ENCODE measurements at places on chromosomes 2 and 18.

DNA sequence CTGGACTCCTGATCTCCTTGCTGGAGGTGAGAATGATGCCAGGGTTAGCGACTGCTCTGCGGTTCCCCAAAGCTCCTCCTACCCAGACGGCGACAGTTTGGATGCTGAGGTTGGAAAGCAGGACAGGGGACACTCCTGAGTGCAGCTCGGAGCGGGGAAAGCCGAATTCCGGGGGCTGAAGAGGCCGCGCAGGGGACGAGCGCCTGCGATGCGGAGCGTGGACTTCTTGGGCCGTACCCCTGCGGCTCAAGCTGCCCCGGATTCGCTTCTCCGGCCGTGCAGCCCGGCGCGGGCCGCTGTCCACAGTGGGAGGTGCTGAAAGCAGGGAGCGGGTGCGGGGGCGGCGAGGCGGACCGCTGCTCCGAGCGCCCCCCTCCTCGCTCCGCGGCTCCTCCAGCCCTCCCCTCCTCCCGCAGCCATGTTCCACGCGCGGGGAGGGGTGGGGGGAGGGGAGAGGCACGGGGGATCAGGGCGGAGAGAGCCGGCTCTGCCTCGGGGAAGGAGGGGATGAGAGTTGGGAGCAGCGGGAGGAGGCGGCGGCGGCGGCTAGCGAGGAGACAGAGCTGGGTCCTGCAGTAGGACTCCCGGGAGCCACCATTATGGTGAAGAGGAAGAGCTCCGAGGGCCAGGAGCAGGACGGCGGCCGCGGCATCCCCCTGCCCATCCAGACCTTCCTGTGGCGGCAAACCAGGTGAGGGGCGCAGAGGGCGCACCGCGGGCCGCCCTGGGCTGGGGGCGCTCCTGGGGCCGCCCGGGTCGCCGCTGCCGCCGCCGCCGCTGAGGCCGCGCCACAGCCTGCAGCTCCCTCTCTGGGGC is at the start of gene UNC80:
TSS of gene UNC80 (plus strand) at position 359 of the 816 bp plus-strand sequence. CDS start at position 600, 241 bp downstream.
- peak; percentile 36 for DNase-seq

DNA sequence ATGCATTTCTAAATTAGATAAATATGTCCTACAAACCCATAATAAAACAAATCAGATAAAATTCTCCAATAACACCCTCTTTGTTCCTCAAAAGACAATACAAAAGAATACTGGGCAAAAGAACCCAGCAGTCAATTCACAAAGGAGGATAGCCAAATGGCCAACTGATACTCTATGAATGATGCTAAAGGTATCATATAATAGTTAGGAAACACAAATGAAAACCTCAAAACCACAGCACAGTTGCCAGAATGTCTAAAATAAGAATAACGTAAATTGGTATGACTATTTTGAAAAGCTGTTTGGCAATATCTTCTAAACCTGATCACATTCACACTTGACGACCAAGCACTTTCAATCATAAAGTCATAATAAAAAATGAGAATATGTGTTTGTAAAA is 315.4 kb downstream of the CDH7 start:
- DNase-seq, result no peak

GRCh38 chr18:44837482-44838180 is 156.9 kb downstream of the SETBP1 start:
- no peak for DNase-seq

GRCh38 chr2:152560166-152560565 is 157.1 kb downstream of the PRPF40A start:
- DNase-seq, result peak; percentile 62

GRCh38 chr18:55324166-55324565 is 263.8 kb downstream of the TCF4 start:
- peak; percentile 18 for DNase-seq

- peak; percentile 39 for DNase-seq
These were observed 948 bp upstream of the GATA6 start for GRCh38 chr18:22168360-22168921.

DNA sequence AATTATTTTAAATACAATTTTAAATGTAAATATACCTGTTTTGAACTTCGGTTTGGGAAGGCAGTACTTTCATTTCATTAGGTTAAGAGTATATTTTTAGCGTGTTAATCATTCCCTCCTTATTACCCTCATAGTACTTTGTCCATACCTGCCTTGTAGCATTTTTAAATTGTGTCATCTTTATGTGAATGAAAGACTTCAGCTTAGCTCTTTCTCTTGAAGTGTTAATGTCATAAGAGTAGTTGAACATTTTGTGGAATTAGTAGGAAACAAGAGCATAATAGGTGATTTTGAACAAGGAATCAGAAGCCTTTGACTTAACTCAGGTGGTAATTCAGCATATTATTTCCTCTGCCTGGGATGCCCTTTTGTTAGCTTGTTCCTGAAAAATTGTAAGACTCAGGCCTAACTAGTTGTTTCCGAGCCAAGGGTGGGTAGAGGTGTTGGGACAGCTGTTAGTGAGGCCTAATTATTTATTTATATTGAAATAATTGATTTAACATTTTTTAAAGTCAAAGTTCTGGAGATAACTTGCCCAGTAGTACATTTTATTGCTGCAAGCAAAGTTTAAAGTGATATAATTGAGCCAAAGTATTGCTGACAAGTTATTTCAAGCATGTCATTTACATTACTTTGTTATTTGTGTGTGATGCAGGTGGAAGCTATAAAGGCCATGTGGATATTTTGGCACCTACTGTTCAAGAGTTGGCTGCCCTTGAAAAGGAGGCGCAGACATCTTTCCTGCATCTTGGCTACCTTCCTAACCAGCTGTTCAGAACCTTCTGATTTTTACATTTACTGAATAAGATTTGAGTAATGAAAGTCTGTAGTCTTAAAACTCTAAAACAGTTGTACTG is 38.7 kb downstream of the DDX1 start:
- no peak for DNase-seq

- DNase-seq, result no peak
These were observed 53.1 kb downstream of the APOB start for GRCh38 chr2:20990442-20991430.

- no peak for DNase-seq
These were observed 22.7 kb downstream of the ALPK2 start for GRCh38 chr18:58606236-58606635.

DNA sequence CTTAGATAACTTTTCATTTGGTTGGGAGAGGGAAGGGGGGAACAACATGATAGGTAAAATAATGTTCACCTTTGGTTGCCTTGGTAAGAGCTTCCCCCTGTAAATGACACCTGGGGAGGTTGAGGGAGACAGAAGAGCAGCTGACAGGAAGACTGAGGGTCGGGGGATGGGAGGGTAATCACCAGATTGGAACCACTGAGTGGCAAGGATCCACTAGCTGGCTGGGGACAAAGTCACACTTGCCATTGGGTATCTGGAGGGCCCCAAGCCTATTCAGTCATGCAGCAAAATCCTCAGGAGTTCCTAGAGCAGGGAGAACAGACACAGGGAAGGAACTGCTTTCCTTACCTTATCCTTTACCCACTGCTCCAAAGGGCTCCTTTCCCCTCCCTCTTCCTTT is 84.3 kb downstream of the MAPK4 start:
- no peak for DNase-seq

DNA sequence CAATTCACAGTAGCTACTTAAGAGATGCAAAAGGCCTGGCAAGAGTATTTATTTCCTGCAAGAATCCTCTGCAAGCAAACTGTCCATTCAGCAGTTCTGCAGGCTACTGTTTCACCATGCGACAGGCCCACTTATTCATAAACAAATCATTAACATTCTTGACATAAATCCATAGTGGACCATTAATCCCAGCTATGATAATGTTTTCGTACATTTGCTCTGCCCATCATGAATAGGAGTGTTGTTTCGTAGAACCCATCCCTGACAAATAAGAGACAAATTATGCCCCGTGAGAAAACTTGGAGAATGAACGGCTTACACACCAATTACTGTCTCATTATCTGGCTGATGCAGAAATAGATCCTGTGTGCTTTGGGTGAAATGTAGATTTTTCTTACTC is 65.4 kb downstream of the PID1 start:
- no peak for DNase-seq

DNA sequence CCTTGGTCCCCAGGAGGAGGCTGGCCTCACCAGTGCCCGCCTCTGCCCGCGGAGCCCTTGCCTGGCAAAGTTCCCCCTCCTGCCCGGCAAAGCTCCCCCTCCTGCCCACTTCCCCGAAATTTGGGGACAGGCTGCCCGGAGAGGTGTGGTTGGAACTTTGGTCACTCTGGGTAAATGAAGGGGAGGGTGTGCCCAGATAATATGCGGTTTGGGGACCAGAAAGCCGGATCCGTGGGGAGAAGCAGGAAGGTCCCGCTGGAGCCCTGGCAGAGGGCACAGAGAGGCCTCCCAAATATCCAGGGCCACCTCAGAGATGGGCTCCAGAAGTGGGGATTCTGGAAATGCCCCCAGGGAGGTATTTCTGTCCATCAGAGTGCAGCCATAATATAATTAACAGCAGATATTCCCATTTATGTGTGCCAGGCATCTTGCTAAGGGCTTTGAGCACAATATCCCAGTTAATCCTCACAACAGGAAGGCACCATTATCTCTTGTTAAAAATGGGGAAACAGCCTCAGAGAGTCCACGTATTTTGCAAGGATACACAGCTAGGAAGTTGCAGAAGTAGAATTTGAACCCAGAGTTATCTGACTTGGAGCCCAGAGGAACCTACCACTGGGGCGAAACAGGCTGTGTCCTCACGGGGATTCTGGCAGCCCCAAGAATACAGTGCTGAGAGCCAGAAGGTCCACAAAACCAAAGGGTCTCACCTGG is 914 bp downstream of the STEAP3 start:
- DNase-seq, result no peak

DNA sequence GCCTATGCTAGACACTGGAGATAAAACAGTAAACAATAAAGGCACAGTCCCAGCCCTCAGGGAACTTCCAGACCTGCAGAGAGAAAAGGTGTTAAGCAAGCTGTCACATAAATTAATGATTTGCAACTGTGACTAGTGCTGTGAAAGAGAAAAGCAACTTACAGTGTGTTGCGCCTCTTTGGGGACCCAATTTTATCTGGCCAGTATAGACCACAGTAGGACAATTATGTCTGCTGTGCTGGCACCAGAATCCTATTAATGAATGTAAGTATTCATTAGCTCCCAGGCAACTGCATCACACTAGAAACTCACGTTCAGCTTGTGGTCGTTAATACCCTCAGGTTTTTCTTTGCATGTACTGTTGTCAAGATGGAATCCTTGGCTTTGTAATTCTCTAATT is 55.3 kb upstream of the CHST9 start:
- no peak for DNase-seq

DNA sequence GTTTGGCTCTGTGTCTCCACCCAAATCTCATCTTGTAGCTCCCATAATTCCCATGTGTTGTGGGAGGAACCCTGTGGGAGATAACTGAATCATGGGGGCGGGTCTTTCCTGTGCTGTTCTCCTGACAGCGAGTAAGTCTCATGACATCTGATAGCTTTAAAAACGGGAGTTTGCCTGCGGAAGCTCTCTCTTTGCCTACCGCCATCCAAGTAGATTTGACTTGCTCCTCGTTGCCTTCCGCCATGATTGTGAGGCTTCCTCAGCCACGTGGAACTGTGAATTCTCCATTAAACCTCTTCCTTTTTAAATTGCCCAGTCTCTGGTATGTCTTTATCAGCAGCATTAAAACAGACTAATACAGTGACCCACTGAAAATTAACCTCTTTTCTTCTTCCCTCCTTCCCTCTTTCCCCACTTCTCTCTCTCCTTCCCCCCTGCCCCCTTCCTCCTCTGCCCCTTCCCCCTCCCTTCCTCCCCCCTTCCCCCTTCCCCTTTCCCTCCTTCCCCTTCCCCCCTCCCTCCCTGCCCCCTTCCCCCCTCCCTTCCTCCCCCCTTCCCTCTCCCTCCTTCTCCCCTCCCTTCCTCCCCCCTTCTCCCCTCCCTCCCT is 818.8 kb downstream of the SLC4A3 start:
- DNase-seq, result no peak

GRCh38 chr2:66364495-66365333 is 70.2 kb upstream of the MEIS1 start:
- DNase-seq, result peak; percentile 90

- no peak for DNase-seq
These were observed 73.1 kb downstream of the MEMO1 start for GRCh38 chr2:31937741-31938140.

- no peak for DNase-seq
These were observed 1.4 kb upstream of the CAB39 start for GRCh38 chr2:230711224-230711623.

GRCh38 chr18:21991081-21991534 is 178.3 kb upstream of the GATA6 start:
- no peak for DNase-seq

GRCh38 chr2:40458271-40458794 is 6.4 kb upstream of the SLC8A1 start:
- DNase-seq, result peak; percentile 27

DNA sequence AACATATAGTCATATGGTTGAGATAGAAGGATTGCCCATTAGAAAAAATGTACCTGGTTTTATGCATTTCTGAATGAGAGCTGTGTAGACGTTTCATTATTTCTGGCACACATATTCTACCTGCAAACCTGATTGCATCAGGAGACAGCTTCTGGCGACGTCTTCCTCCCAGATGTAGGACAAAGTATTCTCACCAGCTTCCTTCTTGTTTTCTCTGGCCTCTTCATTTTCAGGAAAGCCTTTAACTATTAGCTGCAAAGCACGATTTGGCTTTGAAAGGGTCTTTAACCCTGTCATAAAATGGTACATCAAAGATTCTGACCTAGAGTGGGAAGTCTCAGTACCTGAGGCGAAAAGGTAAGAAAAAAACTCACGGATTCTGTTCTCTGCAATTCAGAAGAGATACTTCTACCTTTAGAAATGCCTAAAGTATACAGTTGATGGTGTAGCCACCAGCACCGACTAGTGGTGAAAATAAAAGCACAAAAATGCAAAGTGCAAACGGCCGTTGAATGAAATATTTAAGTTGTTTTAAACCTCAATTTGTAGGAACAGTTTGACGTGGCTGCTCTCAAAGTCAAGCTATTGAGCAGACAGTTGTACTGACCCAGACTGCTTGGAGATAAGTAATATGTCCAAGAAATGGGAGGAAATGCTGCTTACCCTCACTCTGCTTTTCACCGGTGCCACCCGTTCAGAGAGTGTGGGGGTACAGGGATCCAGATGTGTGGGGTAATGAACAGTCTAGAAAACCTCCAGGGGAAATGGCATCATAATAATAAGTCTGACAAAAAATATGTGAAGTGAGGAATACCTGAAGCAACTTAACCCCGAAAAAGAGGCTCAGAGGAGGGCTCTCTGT is 20.2 kb downstream of the IL18RAP start:
- peak; percentile 8 for DNase-seq

DNA sequence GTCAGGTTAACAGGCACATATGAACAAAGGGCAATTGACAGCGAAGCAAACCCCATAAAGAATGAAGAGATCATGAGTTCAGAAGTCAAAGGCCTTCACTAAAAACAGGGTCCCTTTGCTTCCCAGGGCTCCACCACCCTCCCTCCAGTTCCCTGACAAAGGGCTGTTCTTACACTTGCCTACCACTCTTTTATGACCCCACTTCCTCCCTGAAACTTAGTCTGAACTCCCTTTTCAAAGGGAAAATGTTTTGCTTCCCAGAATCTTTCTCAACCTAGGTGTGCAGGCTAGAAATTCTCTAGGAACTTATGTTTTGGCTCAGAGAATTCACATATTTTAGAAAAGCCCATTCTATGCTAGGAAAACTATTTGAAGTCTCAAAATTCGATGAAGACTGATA is 86.0 kb upstream of the ITGA4 start:
- no peak for DNase-seq
